RWPE2 (cell line): ENCODE measurements at places on chromosomes 1 and 21.

- DNase-seq: no peak
Measured at GRCh38 chr1:221829327-221830015, 87.6 kb upstream of the DUSP10 start.

- DNase-seq: no peak
Measured at GRCh38 chr1:191905781-191906180, 252.5 kb upstream of the RGS18 start.

DNA sequence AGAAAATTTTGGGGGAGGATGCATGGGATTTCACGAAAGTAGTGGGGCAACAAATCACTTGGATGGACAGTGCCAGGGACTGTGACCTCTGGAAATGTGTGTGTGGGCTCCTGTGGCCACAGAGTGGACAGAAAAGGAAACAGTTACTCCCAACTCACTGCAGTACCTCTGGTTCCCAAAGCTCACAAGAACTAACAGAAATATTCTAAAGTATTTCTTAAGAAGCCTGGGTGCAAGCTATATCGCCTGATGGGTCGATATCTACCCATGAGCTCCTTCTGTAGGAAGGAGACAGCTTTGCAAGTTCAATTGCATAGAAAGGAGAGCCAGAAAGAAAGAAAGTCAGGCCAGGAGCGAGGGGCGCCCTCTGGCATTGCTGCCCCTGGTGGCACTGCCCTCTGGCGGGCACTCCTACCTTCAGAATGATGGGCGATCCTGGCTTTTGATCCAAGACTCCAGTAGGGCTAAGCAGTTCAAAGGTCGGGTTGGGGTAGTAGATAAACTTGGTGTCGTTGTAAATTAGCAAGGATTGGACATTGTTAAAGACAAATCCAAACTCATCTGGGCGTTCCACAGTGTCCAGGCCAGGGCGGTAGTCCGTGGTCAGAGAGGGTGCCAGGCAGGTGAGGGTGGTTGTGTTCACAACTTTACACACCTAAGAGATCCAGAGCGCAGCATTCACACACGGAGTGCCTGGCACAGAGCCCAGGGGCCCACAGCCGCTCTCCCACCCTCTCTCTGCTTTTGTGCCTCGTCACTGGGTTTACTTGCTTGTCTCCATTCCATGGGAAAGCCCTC lies 134.7 kb upstream of the CD34 start:
- DNase-seq: no peak

- DNase-seq: no peak
Measured at GRCh38 chr1:152873495-152873894, 4.6 kb upstream of the SMCP start.

DNA sequence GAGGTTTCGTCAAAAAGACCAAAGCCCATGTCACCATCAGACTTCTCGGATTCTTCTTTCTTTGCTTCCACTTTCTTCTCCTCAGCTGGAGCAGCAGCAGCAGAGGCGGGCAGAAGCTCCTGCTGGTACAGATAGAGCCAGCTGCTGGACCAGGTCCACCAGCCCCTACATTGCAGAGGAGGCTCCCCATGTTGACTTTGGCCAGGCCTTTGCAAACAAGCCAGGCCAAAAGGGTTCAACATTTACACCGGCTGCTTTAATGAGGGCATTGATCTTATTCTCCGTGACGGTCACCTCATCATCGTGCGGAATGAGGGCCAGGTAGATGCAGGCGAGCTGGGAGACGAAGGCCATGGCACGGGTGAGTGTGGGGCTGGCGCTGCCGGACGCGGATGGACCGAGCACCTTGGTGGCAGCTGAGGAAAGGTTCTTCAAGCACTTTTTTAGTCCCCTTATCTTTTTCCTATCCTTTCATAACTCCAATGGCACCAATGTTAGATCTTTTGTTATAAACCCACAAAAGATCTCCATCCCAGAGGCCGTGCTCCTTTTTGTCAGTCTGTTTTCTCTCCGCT lies 358.5 kb downstream of the RGS7 start:
- DNase-seq: no peak

- no peak for DNase-seq
Measured at GRCh38 chr1:53460666-53461322, 1.6 kb downstream of the DMRTB1 start.

DNA sequence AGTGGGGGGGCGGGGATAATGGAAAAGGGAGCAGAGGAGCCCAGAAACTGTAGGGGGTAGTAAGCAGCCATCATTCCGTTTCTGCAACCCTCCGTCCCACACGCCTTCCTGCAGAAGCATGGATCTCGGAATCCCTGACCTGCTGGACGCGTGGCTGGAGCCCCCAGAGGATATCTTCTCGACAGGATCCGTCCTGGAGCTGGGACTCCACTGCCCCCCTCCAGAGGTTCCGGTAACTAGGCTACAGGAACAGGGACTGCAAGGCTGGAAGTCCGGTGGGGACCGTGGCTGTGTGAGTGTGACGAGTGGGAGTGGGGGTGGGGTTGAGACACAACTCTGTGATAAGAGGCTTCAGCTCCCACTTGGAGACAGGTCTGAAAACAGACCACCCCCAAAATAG lies 706 bp downstream of the CREB3L4 start:
- no peak for DNase-seq

DNA sequence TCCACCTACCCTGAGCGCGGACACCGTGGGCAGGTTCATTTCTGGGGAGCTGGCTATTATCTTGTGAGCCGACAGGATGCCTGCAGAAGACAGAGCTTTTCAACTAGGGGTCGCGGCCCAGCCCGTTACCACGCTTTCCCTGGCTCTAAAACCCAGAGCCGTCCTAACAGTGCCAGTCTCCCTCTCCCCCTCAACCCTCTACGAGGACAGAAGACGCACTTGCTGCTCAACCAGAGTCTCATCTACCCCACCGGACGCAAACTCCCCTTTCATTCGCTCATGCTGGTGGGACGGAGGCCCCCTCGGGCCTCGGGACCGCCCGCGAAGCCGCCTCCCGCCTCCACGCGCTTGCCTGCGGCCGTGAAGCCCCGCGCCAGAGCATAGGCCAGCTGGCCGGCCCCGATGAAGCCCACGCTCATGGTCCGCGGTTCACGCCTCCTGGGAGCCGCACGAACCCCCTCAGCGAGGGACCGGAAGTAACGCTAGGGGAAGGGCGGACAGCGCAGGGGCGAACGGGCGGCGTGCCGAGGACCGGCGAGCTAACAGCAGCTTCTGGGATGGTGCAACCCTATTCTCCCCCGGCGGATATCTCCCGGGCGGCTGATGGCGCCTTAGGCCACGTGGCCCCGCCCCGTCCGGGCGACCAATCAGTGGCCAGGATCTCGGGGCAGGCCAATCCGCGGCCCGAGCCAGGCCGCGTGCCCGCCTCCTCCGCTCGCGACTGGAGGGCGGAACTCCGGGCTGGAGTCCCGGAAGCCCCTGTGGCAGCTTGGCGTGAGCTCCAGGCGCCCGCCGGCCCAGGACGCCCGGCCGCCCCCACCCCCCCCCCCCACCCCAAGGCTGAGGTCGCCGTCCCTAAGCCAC lies at the start of gene PYCR2:
PYCR2 (minus strand) TSS at position 559 of the 864 bp plus-strand sequence; CDS start at position 419, 140 bp downstream.
- peak; percentile 78 for DNase-seq

DNA sequence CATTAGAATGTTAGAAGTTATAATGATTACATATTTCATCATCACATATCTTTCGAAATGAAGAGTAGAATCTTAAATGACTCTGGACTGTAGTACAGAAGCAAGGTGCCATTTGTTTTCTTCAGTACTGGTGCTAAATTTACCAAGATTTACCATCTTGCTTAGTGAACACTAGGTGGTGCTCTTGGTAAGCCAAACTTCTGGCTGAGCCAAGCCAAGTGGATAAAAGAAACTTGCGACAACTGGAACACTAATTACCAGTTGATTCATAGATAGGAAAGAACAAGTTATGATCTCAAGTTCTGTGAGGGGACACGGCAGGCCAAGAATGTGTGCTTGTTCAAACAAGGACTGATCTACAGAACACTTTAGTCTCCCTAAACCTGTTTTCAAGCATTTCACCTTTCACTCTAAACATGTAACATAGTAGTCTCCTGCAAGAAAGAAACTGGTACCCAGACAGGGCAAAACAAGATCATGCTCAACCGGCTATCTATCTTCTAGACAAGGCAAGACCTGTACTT lies 19.8 kb downstream of the SPRTN start:
- DNase-seq: no peak

DNA sequence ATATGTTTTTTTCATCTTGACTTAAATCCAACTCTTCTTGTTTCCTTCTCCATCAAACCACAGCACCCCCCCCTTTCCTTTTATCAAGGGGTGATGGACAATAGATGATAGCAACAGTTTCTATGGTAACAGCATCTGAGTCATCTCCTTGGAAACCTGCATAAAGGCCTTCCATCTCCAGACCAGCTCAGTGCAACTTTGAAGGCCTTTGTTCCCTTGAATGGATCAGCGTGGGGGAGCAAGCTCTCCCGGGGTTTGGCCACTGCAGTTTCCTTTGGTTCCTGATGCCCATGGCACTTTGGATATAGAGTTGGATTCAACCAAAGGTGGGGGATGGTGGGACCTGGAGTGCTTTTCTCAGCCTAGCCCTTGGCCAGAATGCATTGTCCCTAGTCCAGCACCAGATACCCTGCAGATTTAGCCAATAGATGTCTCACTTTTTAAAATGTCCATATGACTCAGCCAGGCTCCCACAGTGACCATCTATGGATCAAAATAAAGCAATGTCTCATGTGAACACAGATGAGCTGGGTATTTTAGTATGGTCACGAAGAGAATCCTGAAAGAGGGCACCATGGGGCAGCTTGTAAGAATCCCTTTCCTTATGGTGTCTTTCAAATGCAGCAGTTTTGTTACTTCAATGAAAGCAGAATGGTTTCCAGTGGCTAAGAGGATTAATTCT lies 127.7 kb downstream of the SPATA46 start:
- no peak for DNase-seq

DNA sequence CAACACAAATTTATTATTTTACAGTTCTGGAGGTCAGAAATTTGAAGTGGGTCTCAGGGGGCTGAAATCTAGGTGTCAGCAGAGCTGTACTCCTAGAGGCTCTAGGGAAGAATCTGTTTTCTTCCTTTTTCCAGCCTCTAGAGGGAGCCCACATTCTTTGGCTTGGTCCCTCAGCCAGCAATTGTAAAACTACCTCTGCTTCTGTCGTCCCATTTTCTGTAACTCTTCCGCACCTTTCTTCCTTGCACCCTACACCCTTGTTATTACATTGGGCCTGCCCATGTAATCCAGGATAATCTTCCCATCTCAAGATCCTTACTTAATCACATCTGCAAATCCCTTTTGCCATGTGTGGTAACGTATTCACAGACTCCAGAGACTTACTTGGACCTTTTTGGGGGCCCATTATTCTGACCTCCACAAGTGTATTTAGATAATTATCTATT lies 24.8 kb upstream of the THEM4 start:
- DNase-seq: no peak

GRCh38 chr1:59701376-59701775 lies 113.4 kb upstream of the HOOK1 start:
- DNase-seq: no peak

GRCh38 chr1:232974971-232975370 lies 24.6 kb downstream of the NTPCR start:
- DNase-seq: no peak

- DNase-seq: no peak
Measured at GRCh38 chr1:29502911-29503840, 266.9 kb downstream of the PTPRU start.

DNA sequence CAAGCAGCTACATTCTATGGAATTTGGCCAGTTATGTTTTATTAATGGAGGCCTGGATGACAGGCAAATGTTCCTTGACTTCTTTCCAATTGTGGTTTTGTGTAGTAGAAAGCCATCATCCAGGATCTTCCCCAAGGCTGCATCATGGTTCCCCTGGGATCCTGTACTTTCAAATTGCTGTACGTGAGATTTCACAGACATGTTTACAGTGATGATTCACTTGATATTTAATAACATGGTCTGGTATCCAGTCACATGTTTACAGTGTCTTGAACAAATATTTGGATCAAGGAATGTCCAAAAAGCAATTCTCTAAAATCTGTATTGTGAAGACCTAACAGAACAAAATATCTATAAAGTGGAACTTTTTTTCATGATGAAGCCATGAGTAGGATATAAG lies 68.3 kb upstream of the ST6GALNAC3 start:
- DNase-seq: no peak

DNA sequence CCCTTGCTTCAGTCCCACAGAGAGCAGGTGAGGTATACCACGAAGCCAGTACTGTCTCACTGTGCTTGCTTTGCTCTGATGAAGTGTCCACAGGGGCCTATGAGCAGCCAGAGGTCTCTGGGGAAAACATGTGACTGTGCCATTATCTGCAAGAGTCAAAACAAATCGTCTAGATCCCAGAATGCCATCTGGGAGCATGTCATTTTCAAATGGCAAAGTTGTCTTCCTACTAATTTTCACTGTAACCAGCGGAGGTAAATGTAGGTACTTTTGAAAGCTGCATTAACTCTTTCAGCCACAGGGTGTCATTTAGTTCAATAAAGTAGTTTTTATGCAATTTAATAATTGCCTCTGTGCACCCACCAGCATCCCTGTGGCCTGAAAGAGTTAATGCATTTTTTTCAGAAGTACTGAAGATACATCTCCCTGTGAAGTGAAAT lies 173.6 kb upstream of the SGIP1 start:
- no peak for DNase-seq

GRCh38 chr1:53128401-53128800 lies 14.0 kb downstream of the SLC1A7 start:
- no peak for DNase-seq

DNA sequence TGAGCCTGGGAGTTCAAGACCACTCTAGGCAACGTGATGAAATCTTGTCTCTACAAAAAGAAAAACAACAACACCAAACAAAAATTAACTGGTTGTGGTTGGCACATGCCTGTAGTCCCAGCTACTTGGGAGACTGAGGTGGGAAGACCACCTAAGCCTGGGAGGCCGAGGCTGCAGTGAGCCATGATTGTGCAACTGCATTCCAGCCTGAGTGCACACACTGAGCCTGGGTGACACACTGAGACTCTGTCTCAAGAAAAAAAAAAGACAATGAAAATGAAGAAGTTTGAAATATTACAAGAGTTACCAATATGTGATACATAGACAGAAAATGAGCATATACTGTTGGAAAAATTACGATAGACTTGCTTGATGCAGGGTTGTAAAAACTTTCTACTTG lies 31.9 kb downstream of the PDC start:
- DNase-seq: no peak

DNA sequence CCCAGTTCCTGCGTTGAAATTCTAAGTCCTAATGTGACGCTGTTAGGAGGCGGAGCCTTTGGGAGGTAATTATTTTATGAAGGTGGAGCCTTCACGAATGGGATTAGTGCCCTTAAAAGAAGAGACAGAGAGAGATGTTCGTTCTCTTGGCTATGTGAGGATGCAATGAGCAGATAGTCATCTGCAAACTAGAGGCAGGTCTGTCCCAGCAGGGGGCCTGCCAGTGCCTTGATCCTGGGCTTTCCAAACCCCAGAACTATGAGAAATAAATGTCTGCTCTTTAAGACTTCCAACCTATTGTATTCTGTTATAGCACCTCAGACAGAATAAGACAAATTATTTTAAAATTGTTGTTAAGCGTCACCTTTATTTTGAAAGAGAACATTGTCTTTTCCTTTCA lies 123.1 kb upstream of the KCNJ6 start:
- DNase-seq: no peak

- no peak for DNase-seq
Measured at GRCh38 chr1:202107321-202107761, 15.4 kb upstream of the GPR37L1 start.

- peak; percentile 72 for DNase-seq
Measured at GRCh38 chr1:117093091-117093534, 28.4 kb downstream of the TRIM45 start.

- no peak for DNase-seq
Measured at GRCh38 chr1:180000575-180000974, 46.0 kb downstream of the CEP350 start.
